ENCODE measurements at places on chromosomes 11 and 22.

GRCh38 chr11:69035946-69036340 lies 12.8 kb upstream of the TPCN2 start:
- no peak for DNase-seq

GRCh38 chr22:44051358-44051757 lies 27.3 kb downstream of the PARVB start:
- DNase-seq: no peak

DNA sequence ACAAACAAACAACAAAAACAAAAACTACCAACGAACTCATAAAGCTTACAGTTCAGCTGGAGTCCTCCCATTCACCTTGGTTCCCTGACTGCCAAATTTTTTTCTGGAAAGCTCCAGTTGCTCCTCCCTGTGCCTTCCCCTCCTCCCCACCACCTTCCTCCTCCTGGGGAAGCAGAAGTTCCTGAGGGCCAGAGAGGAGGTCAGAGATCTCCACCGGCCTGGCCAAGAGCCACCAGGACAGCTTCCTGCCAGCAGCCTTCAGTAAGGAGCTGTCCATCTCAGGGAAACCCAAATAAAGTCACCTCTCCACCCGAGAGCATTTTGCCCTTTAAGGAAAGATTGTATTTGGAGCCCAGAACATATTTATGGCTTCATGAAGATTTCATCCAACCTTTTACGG lies 20.0 kb downstream of the APLNR start:
- DNase-seq: no peak

DNA sequence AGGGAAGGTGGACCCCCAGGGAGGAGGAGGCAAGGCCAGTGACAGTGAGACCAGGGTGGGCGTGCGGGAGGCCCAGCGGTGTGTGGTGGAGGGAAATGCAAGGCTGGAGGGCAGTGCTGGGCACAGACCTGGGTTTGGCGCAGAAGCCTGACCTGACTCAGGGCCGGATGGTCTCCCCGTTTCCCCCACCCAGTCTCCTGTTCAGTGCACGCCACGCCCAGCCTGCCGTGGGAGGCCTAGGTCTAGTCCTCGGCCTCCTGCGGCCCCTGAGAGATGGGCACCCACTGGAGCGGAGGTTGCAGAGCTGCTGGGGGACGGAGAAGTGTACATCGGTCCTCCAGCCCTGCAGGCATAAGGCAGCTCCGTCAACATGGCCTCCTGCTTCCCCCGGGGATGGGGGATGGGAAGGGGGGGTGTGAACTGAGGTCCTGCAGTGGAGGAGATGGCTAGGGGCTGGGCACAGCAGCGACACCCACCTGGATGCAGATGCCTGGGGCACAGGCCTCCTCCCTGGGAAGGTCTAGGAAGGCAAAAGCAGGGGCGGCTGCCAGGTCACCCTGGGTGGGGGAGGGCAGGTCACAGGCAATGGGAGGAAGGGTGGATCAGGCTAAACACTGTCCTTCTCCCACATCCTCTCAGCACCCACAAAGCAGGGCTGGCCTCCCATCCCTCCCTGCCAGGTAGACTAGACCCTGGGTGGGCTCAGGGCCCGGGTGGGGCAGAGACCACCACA lies 15.9 kb downstream of the IL17REL start:
- no peak for DNase-seq

- peak; percentile 45 for DNase-seq
Measured at GRCh38 chr22:42493393-42493792, 26.2 kb downstream of the RRP7A start.

DNA sequence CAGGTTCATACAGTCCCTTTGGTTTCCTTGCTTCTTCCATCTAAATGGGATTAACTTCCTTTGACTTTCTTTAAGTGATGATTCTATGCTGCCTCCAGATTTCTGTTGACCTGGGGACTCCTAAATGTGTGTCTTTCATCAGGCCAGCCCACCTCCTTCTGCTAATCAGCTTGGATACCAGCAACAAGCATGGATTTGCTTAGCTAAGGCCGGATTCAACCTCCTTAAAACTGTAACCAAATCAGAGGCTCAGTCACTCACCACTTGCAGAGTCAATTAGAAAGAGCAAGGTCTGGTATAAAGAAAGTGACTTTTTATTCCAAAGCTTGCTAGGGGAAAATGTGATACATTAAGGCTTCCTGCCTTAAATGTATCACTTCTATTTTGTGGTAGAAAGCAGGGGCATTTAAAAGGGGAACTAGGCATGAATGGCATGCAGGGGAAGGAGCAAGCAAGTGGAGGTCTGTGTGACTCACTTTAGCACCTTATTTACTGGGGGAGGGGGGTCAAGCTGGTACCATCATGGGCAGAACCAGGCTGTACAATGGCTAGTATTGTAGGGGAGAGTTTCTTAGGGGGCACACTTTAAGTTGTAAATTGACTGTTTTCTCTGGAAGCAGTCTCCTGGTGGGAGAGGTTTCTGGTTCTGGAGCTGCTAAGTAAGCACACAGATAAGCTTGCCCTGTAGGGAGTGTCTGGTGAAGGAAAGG lies 239.0 kb upstream of the PDGFD start:
- peak; percentile 59 for DNase-seq

DNA sequence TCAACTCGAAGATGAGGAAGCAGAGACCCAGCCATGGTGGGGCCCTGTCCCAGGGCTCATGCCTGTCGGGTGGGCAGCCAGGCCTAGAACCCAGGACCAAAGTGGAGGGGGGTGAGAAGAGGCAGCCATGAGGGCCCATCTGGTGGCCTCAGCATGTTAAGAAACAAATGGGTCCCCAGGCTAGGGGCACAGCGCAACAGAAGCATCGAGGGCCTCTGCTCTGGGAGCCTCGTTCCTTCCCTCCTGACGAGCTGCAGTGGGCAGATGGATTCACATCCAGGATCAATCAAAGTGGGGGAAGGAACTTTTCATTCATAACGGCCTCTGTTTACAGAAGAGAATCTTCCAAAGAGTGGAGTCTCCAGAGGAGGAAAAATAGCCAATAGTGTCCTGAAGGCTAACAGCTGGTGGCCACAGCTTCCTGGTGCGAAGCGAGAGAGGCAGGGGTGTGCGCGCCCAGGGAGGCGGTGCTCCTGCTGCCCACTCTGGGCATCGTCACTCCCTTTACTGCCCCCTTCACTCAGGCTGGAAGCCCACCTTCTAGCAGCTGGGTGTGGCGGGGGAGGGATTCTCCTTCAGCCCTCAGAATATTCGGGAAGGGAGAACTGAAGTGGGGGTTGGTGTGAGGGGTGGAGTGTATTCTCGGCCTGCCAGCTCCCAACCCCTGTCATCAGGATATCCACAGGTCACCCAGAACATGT lies 4.3 kb downstream of the CBX7 start:
- no peak for DNase-seq

- DNase-seq: no peak
Measured at GRCh38 chr11:96145163-96145585, 197.8 kb downstream of the MAML2 start.
